ENCODE measurements at places on chromosomes 4 and X. TPM values are rescaled to one million over a fixed set of nuclear protein-coding genes. Genes with fewer than 3 reads are reported as not detected.

Gene EDA2R
- 3.9 TPM for total RNA-seq

Gene SHOX
- total RNA-seq, result 0.08 TPM

Gene WFS1
- total RNA-seq, result 32.8 TPM

Gene PRPS2
- total RNA-seq, result 91.0 TPM

Gene ADGRG2
- 0.58 TPM for total RNA-seq

Gene ZFP42
- total RNA-seq, result not detected

Gene OPRPN
- not detected for total RNA-seq

Gene EDNRA
- not detected for total RNA-seq

Gene ASMT
- not detected for total RNA-seq

DNA sequence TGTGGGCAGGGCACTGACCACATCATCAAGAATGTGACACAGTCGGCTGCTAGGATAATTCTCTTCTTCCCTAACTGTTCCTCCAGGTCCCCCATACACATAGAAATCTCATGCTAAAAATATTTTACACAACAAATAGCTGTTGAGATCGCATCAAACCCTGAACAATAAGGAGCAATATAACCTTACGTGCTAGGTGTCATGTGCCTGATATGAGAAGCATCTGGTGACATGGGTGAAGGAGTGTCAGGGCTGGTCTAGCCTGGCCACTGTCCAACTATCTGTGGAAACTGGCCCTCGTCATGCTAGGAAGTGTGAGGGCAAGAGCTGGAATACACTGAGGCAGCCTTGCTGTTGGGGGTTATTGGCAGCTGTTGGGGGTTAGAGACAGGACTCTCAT is 167.3 kb upstream of the PGRMC2 start:
- no peak for DNase-seq

DNA sequence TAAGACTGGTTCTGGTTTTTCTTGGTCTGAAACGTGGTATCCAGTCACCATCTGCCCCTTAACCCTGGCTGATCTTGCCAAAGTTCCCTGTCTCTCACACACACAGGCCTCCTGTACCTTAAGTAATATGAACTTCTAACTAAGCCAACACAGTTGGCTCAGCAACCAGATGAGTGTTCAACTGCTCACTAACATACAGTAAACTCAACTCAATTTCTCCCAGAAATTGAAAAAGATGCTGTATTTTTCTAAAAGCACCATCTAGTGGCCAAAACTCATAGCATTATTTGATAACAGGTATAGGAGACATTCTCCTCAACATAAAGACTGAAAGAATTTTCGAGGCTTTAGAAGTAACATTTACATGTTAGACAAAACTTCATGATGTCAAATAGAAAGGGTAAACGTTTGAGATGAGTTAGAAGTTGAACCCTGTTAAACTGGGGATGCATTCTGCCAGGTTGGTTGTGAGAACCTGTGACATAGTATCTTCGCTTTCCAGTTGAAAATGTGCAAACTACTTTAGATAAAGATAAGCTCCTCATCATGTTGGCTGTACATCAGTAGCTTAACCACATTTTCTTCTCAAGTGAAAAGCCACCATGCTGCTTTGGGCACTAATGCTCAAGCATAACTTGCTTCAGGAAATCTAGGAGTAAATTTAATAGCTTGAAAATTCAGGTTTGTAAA is 31.2 kb downstream of the CCNI start:
- peak; percentile 19 for DNase-seq

DNA sequence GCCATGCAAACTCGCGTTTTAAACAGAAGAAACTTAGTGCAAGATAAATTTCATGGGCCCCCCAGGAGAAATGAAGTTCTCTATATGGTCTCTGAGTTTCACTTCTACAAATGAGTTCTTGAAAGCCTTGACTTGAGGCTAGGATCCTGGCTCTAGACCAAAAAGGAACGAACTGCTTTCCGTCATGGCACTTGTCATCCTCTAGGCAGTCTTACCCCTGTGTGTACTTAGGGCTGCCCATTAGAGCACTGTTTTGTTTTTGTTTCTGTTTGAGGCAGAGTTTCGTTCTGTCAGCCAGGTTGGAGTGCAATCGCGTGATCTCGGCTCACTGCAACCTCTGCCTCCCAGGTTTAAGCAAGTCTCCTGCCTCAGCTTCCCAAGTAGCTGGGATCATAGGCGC is 29.0 kb downstream of the RNF4 start:
- DNase-seq, result no peak

DNA sequence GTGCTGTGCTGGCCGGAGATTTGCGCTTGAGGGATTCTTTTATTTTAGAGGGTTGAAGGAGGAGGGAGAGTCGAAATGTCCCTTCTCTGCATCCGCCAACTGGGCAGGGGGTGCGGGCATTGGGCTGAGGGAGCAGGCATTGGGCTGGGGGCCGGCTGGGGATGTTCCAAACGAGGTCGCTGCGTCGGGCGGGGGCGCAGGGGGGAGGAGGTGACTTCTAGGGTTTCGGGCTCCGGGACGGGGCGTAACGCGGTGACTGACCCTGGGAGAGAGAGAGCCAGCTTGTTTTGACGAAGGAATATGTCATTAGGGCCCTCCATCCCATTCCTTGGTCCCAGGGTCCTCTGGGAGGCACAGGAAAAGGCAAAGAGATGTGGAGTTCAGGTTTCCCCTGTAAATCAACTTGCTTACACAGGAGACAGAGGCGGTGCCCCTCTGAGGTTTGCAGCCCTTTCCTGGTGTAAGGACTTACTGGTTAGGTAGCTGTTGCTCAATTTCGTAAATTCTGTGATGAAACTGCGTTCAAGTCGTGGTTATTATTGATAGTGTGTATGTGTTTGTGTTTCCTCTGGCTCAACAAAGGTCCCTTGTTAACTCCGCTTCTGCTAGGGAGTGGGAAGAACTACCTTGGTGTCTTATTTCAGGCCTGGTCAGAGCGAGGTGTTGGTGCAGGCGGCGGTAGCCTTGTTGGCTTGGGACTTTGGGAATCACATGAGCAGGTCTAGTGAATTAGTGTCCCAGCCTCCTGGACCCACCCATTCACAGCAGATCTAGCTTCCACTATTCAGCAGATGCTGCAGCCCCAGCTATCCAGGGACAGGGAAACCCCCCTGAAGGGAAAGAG is 716 bp downstream of the FHIP1A start:
- peak; percentile 16 for DNase-seq

DNA sequence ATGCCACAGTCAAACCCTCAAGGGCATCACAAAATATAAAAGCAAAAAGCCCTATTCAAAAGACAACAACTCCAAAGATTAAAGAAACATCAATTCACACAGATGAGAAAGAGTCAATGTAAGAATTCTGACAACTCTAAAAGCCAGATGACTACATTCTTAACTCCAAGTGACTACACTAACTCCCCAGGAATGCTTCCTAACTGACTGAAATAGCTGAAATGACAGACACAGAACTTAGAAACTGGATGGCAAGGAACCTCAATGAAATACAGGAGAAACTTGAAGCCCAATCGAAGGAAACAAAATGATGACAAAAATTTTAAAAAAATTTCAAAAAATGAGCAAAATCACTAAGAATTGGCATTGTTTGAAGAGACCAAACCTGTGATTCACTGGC is 1047.6 kb upstream of the PCDH10 start:
- DNase-seq, result no peak

GRCh38 chr4:73770917-73771316 is 30.5 kb downstream of the CXCL8 start:
- no peak for DNase-seq

DNA sequence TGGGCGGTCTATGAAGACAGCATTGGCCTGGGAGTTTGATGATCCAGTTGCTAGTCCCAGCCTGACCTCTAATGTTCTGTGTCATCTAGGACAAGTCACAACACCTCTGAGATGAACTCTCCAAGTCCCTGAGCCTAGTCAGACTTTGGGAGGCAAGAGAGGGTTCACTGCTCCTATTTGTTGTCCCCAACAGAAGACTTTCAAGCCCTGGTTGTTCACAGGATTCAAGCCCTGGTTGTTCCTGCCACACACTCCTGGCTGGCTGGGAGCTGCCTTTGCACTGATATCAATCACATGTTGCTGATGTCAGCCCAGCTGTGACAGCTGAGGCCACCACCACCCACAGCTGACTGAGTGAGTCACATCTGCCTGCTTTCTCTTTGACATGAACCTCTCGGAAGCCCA is 253.2 kb upstream of the RASGEF1B start:
- peak; percentile 72 for DNase-seq

GRCh38 chr4:19401301-19402080 is 850.2 kb upstream of the SLIT2 start:
- DNase-seq, result no peak

DNA sequence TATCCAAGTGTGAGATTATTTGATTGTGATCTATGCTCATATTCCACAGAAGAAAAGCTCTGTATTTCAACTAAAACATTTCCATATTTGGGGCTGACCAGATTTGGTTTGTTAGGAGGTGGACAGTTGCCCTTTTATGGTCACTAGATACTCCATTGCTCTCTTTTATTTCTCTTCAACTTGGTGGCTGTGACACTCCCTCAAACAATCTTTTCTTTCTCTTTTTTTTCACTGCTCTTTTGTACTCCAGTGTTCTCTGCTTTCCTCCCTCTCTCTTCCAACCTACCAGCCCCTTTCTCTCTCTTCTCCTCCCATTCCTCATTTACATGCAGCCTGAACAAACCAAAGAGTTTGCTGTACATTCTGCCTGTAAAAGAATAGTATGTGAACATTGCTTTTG is 48.8 kb downstream of the RBPJ start:
- DNase-seq, result no peak

DNA sequence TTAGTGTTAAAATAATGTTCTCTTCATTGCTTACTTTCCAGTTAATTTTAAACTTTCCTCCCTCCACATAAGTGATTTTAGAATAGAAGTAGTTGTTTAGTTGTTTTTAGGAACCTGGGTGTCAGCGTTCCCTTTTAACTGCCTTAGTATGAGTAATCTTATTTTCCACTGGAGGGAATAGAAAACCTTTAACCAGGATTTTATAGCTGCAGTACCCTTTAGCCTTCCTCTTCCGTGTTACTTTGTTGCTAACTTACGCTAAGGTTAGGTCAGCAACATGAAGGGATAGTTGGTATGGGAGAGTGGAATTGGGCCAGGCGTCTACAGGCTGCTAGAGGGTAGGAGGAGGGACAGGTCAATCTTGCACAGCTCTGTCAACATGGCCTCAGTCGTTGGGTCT is 31.5 kb downstream of the SMS start:
- DNase-seq, result no peak

GRCh38 chrX:41695426-41695825 is 6.7 kb downstream of the GPR34 start:
- DNase-seq, result no peak

DNA sequence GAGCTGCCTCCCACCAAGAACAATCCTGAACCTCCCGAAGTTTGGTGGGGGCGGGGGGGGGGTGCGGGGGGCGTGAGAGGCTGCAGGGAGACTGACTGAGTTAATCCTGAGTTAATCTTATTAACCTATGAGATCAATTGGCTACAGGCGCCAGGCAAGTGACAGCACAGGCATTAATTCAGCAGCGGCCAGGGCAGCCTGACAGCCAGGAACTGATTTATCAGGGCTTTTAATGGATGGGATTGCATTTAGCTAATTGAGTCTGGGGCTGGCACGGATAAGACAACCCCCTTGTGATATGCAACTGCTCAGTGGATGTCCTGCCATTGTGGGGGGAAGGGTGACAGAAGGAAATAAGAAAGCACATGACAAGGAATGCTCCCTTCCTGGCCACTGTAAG is 16.3 kb downstream of the RTL5 start:
- no peak for DNase-seq

- DNase-seq, result no peak
Measured at GRCh38 chrX:19839770-19840254, 47.6 kb downstream of the SH3KBP1 start.

- no peak for DNase-seq
Measured at GRCh38 chr4:24557026-24558025, 27.0 kb downstream of the DHX15 start.

DNA sequence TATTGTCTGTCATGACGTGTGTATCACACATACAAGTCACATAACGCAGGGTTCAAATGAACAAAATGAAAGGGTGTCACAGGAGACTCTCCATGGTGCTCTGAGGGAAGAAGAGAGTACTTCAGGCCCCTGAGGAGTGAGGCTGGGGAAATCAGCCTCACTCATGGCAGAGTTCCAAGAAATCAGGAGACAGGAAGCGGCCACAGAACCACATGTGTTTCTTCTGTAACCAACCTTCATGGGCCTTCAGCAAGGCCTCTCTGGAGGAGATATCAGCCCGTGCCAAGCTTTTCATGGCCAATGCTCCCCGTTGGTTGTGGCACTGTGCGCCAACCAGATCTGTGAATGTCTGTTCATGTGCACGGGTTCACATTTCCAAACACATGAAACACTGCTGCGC is 76.0 kb downstream of the NAT8L start:
- DNase-seq, result peak; percentile 71

GRCh38 chrX:77298790-77299189 is 148.4 kb upstream of the FGF16 start:
- DNase-seq, result no peak

DNA sequence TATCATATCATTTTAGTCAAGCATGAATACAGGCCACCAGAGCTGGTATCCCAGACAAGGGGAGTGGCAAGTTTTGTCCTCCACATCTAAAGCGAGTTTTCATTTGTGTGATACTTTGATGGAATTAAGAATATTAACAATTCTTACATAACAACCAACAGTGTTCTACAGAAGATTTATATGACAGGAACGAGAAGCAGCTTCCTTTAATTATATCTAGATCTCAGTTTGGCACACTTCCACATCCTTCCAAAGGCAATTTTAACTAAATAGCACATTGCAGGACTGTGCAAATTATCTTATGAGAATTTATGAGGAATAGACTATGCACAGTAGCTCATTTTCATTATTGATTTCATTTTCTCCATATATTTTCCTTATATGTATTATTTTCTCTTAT is 121.2 kb upstream of the GUCY1A1 start:
- DNase-seq, result no peak

- DNase-seq, result no peak
Measured at GRCh38 chr4:876780-877179, 50.9 kb upstream of the CPLX1 start.

GRCh38 chr4:184513802-184514120 is 39.4 kb upstream of the IRF2 start:
- DNase-seq, result no peak

GRCh38 chrX:46617906-46618305 is 44.3 kb downstream of the CHST7 start:
- DNase-seq, result no peak

DNA sequence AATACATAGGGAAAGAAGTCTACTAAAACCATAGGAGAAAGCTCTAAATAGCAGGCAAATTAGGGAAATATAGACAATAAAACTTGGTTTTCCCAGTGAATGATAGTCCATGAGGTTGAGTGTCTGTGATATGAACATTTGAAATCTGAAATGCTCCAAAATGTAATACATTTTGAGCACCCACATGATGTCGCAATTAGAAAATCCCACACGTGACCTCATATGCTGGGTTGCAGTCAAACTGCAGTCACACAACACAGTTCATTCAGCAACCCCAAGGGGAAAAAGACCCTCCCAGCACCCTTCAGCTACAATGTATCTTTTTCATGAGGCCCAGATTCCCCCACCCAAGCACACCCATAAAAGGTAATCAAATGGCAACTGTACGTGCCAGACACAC is 155.6 kb downstream of the BTC start:
- no peak for DNase-seq

- no peak for DNase-seq
Measured at GRCh38 chr4:121943941-121944340, 7.9 kb downstream of the TRPC3 start.
